ENCODE measurements at places on chromosomes 6 and 20. TPM values are rescaled to one million over a fixed set of nuclear protein-coding genes. Genes with fewer than 3 reads are reported as not detected.

DNA sequence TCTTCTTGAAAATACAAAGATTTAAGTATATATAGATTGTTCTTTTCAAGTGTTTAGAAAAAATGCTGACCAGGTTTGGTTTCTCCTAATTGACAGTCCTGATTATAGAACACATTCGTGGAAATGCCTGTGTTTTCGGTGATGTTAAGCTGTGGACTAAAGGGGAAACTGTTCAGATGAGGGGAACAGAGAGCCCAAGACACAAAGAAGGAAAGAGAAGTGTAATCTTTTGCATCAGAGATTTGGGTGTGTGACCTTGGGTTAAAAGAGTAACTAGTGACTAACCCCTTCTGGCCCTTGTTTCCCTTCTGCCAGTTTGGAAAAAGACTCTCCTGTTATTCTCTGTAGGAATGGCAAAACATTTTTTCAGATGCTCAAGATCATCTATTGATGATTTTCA, 331.3 kb downstream of the RIMS1 start:
- no peak for DNase-seq
- no peaks in the 10 kb centered on the region for H3K4me1 ChIP-seq
- no peak overlapping the region for H3K4me3 ChIP-seq
- no peak overlapping the region for H3K27ac ChIP-seq
- no peaks in the 10 kb centered on the region for H3K27me3 ChIP-seq

Gene LAMA5
- total RNA-seq, result 81.6 TPM

Gene LY6G6C
- not detected for total RNA-seq

- H3K4me1 ChIP-seq, result no peaks in the 10 kb centered on the region
- H3K36me3 ChIP-seq, result no peaks in the 10 kb centered on the region
- DNase-seq, result peak; percentile 1
- no peak overlapping the region for H3K27ac ChIP-seq
Measured at GRCh38 chr6:50815436-50816114, 3.1 kb upstream of the TFAP2B start.

DNA sequence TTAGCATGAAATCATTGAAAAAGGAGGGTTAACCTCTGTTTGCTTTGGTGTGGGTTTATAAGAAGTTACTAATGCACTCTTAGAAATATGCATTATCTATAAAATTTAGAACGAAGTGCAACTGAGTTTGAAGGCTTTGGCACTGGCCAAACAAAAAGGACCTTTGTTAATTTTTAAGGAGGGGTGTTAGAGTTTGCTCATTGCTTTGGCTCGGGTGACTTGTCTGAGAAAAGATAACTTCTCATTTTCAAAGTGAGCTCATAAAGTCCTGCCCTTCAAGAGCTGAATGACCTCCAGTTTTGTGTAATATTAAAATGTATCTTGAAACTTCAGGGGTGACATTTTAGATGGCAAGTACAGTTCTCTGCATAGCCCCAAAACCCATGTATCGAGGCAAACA, 25.9 kb downstream of the NEDD9 start:
- no peak overlapping the region for H3K4me3 ChIP-seq
- no peak for DNase-seq
- H3K4me1 ChIP-seq, result peaks cover 32% of the 10 kb centered on the region
- H3K27ac ChIP-seq, result peak overlapping the region; percentile 84
- peaks cover 5% of the 10 kb centered on the region for H3K36me3 ChIP-seq

Data from fibroblast of lung (primary cell).